ENCODE measurements at places on chromosomes 1 and 21.

DNA sequence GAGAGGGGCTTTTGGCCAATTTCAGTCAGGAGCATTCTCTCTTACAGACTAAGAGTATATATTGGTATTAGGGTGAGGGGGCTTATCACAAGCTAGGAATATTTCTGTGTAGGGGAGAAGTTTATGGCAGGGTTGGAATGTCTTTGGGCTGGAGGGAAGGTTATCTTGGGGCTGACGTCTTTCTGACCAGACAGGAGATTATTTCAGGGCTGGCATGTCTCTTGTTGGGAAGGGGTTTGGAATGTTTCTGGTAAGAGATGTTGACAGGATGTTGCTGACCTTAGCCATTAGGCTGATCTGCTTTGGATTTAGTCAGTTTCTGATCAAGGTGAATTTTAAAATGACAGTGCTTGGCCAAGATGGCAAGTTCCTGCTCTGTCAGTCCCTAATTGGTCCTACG is 17.8 kb upstream of the HSD3B1 start:
- DNase-seq, result no peak

GRCh38 chr1:150917387-150917786 is 8.8 kb upstream of the SETDB1 start:
- no peak for DNase-seq

DNA sequence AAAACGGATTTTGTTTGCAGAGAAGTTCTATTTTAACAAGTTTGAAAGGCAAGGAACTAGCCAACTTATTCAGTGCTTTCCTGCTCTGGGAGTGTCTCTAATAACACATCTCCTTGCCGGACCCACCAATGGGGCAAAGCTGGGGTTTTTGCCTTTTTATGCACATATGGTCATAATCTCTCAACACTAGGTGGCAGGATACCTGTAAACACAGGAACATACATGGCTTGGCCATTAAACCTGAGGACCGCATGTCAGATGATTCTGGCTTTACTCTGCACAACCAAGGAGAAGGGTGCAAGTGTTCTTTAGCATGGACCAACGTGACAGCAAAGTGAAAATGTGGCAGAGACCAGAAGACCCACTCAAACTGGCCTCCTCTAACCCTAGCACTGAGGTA is 4.9 kb downstream of the TMEM9 start:
- DNase-seq, result peak; percentile 44

DNA sequence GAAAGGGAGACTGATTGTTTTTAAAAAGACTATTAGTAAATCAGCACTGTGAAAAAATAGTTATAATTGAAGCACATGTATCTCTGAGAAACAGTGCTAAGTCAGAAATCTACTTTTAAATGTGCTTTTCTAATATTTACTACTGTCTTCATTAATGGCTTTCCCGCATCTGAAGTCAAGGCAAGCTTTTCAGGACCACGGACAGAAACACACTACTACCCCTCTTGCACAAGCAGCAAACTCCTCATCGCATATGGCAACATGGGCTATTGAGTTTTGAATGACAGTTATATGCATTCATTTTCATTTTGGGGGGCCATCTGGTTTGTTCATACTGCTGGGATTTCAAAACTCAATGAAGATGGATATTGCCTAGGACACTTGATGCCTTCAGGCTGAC is 433.4 kb upstream of the CAMK1G start:
- peak; percentile 48 for DNase-seq

- DNase-seq, result no peak
Measured at GRCh38 chr1:103517380-103518047, 8.0 kb upstream of the RNPC3 start.

- no peak for DNase-seq
Measured at GRCh38 chr1:221228594-221228993, 349.4 kb downstream of the HLX start.

- DNase-seq, result no peak
Measured at GRCh38 chr1:39960431-39960958, 5.5 kb downstream of the MFSD2A start.

GRCh38 chr1:42312576-42313212 is 22.3 kb downstream of the FOXJ3 start:
- no peak for DNase-seq

DNA sequence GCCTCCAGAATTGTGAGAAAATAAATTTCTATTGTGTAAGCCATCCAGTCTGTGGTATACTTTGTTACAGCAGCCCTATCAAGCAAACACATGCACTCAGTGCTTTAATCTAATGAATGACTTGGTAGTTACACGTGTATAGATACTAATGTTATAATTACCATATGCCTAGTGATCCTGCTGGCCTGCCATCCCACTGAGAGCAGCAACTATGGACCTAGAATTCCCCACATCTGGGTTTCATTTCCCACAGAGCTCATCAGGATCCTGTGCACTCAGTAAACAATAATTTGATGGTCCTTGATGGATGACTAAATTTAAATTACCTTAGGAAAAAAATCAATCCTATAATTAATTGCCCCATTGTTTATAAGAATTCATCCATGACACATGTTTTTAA is 86.5 kb upstream of the RGS1 start:
- DNase-seq, result no peak

- peak; percentile 54 for DNase-seq
Measured at GRCh38 chr1:33342041-33342723, 21.3 kb upstream of the A3GALT2 start.

DNA sequence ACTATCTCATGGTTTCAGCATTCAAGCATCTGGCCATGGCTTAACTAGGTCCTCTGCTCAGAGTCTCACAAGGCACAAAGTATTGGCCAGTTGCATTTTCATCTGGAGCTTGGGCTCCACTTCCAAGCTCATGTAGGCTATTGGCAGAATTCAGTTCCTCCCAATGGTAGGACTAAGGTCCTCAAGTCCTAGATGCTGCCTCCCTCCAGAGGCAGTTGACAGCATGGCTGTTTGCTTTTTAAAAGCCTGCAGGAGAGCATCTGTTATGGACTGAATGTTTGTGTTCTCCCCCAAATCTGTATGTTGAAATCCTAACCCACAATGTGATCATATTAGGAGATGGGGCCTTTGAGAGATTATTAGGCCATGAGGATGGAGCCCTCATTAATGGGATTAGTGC is 38.0 kb upstream of the HLX start:
- no peak for DNase-seq

GRCh38 chr21:38663282-38663681 is 142.4 kb upstream of the ETS2 start:
- DNase-seq, result no peak

- DNase-seq, result no peak
Measured at GRCh38 chr1:166272155-166272554, 105.4 kb upstream of the FAM78B start.

GRCh38 chr1:58726581-58726980 is 26.7 kb upstream of the MYSM1 start:
- no peak for DNase-seq

DNA sequence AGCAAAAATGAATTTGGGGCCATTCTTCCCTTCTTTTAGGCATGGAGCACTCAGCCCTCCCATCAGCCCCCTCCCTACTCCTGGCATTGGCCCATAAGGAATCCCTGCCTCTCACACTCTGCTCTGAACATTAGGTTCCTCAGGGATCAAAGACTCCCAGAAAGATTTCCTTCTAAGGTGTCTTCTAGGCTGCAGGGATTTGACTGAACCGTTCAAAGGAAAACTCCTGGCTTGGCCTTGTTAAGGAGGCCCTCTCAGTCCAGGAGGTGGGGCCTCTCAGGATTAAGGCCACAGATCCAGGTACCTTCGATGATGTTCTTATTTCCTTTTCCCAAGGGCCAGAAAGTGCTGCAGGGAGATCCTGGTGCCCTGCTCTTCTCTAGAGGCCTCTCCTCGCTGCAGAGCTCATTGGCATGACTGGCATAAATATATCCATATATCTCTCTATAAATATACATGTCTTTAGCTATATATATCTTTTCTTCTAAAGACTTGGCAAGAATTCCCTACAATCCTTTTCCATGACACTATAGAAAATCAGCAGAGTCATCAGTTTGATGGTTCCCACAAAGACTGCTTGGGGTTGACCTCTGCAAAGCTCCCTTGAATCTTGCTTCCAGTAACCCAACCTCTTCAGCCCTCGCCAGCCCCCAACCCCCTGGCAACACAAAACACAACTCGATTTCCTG is 59.1 kb downstream of the PLXNA2 start:
- DNase-seq, result no peak

DNA sequence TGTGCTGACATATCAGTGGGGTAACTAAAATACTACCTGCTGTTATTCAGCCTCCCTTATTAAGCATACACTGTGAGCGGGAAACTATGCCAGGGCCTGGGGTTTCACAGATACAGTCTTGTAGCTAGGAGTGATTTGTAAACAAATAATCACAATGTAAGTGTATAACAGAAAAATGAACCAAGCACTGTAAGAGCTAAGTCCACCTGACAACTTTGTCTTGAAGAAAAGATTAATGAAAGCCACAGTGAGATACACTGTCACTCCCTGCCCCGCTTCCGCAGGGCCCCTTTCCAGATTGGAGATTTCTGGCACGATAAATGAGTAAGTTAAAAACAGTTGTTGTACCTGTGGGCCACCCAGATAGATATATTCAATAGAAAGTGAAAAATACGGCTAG is 4.8 kb downstream of the RCAN3 start:
- DNase-seq, result no peak

DNA sequence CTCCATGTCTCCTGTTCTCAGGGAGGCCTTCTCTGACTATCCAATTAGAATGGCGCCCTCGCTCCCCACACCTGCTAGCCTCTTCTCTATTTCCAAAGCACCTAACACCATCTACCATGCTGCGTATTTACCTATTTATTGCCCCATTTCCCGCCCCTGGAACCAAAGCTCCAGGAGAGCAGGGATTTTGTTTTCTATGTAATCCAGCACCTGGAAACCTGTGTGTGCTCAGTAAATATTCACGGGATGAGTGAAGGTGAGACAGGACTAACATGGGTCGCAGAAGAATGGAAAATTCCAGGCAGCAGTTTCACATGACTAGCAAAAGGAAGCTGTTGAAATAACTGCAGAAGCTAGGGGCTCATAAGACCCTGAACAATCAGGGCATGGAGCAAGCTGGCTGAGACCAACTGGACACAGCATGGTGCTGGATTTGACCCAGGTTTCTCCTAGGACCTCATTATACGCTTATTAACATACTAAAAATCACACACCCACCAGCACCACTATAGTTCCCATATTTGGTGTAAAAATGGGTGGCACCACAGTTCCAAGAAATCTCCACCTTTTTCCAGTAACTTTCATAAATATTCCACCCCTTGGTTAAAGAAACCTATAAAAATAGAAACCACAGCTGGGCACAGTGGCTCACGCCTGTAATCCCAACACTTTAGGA is 15.1 kb upstream of the TENT5B start:
- DNase-seq, result no peak

GRCh38 chr1:208172423-208173145 is 71.6 kb downstream of the PLXNA2 start:
- DNase-seq, result no peak

GRCh38 chr1:220271706-220272046 is 577 bp downstream of the RAB3GAP2 start:
- peak; percentile 21 for DNase-seq

DNA sequence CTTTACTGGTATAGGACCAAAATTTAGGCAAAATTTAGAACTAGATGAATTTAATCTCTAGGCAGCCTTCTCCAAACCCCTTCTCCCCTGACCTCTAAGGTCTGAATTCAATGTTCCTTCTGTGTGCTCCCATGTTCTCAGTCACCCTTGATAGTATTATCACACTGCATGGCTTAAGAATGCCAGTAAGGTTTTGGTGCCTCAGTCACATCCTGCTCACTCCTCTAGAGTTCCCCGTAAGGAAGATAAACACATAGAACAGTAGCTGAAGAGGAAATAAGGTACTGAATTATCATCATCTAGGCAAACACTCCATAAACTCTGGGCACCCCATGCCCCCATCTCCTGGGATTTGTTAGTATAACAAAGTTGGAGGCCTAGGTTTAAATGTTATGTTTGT is 18.2 kb downstream of the PRRX1 start:
- no peak for DNase-seq

DNA sequence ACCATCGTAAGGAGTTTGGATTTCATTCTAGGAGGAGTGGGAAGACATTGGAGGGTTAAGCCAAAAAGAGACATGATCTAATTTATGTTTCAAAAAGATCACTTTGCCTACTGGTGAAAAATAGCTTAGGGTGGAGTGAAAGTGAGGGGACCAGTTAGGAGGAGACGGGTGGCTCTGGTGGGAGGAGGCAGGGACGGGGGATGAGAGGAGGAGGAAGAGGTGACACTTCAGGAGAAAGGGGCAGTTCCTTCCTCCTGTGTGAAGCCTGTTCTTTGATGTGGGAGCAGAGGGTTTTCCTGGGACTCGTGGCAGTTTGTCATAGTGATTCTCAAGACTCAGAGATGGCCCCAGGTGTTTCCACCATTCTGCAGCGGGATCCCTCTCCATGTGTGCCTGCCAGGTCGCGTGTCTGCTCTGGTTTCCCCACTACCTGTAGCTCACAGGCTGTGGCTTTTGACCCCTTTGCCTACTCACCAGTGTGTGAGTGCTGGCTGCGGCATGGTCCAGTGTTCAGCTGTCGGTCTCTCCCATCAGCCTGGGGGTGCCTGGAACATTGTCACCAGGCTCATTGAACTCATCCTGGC is 102.4 kb downstream of the CNIH3 start:
- DNase-seq, result no peak

GRCh38 chr1:214234635-214235025 is 46.3 kb upstream of the SMYD2 start:
- no peak for DNase-seq

DNA sequence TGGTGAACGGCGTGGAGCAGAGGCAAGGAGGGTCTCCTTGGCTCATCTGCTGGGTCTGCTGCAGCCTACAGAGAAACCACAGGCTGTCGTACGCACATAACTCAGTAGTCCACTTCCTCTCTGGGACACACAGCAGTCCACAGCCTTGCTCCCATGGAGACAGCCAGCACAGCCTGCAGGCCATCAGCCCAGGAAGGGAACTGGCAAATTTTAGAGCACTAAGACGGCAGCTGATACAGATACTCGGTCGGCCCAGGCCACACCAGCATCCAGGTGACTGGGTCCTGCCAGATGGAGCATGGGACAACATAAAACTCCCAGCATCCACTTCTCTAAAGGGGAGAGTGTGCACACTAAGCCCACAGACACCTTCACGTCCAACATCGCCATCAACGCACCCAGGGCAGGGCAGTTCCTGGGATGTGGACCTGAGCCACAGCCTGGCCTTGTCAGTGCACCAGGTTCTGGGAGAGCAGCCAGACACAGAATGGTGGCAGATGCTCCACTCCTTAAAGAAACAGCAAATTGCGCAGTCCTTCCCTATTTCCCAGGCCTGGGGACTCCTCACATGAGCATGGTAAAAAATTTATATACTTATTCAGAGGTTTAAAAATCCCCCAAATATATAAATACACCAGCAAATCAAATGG is 247.1 kb upstream of the RAB4A start:
- DNase-seq, result no peak

DNA sequence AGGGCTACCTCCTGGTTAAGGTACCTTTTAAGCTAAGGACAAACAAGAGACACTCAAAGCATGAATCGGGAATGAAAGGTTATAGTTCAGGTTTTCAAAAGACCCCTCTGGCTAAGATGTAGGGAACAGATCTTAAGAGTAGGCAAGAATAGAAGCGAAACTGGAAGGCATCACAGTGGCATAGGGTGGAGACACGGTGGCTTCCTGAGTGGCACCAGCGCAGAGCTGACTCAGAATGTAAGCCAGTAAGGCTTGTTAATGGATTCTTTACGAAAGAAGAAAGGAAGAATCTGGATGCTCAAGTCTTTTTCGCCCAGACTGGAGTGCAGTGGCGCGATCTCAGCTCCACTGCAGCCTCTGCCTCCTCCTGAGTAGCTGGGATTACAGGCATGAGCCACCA is 21.2 kb downstream of the PADI6 start:
- no peak for DNase-seq
